ENCODE measurements at places on chromosomes 11 and 22. TPM values are rescaled to one million over a fixed set of nuclear protein-coding genes. Genes with fewer than 3 reads are reported as not detected.
A peak's percentile ranks its signal among the peaks of the same experiment; 100 is the strongest.

DNA sequence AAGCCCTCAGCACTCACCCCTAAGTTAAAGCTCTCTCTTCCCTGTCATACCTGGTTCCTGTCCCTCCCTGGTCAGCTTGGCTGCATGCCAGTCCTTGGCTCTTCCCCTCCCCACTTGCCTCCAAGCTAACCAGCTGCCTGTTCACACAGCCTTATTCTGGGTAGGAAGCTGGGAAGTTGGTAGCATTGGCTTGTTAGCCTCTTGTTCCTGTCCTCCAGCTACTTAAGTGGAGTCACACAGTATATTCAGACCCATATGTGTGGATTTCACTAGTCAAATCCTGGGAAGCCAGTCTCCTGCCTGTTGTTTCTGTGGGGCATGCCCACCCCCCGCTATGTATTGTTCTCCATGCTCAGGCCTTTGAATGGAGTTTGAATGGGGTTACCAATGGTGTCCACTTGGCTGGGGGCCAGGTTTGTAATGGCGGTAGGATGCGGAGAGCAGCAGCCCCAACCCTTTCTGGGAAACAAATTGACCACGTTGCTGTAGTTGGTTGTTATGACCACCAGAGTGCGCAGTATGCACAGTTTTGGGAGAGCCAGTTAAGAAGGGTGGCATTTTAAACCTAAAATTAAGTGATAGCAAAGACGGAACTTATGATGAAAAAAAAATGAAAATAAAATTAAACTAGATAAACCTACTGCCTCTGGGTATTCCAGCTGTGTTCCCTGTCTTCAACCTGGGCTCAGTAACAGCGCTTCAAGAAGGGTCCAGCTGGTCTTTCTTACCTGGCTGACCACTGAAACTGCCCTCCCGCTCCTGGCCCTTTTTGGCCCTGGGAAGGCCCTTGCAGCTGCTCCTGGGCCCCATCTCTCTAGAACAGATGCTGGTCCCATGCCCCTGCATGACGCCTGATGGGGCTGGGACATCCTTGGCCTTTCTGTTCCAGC is 10.7 kb upstream of the RPS3 start:
- peak; percentile 83 for DNase-seq

DNA sequence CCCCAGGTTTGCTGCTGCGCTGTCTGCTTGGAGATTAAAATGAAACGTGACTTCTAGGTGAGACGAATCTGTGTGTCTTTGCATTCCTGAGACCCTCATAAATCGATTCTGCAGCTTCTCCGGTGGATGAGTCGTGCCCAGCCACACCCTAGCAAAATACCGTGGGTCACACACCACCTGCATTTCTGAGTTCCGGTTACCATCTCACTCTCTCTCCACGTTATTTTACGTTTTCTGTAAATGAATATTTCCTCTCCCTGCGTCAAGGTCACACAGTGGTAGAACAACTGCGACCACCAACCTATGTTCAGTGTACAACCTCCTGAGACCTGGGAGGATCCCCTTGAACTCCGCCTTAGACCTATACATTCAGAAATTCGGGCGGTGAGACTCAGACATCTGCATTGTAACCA is 1.1 kb downstream of the YWHAH start:
- DNase-seq = no peak

GRCh38 chr22:23213581-23214334 is 33.4 kb downstream of the BCR start:
- peak; percentile 1 for DNase-seq

Gene APOL4
- total RNA-seq = 3.1 TPM

DNA sequence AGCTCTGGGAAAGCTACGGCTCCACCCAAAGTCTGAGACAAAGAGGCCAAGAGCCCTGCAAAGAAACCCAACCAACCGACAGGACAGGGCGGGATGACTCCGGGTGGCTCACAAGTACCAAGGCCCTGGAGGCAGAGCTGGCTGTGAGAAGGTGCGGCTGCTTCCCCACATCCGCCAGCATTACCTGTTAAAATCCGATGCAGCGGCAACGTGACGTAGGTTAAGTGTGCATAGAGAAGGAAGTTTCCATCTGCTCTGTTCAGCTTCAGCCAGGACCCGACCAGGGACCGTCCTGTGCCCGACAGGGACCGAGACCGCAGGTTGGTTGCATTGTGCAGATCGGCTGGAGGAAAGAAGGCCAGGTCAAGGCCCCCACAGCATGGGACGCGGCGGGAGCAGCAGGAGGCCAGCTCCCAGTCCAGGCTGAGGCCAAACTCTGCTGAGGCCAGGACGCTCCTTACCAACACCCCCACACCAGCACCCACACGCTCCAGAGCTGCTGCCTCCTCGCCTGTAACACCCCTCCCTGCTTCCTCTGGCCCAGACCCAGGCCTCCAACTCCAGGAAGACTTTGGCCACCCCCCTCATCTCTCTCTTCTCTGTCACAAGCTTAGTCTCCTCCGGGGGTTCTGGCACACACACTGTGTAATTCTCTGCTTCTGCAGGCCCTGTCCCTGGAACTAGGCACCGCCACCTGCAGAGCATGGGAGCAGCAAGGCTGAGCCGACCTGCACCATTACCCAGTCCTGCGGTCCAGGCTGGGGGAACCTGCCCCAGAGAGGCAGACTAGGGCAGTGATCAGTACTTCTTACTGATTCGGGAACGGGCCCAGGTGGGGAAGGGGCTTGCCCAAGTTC is 34.1 kb downstream of the NUP50 start:
- DNase-seq = no peak

All from right cardiac atrium (tissue), 5 donors.